HTR-8/SVneo (cell line): ENCODE measurements at places on chromosomes 7 and 10.

GRCh38 chr7:28520074-28521015 lies 108.0 kb downstream of the CREB5 start:
- no peak for DNase-seq

DNA sequence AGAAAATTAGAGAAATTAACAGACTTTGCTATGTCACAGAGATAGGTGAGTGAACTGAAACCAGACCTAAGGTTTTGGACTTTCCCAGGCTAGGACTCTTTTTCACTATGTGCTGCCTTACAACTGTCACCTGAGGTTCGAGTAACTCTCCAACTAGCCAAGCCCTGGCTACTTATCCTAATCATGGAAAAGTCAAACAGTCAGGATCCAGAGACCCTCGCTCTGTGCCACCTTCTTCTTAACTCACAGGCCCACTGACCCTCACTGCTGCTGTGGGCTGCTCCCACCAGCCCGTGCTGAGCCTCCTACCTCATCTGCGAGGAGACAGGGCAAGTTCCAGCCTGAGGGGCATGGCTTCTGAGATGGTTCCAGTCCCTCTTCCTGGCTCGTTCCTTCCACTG lies 211.4 kb upstream of the KLF14 start:
- no peak for DNase-seq

DNA sequence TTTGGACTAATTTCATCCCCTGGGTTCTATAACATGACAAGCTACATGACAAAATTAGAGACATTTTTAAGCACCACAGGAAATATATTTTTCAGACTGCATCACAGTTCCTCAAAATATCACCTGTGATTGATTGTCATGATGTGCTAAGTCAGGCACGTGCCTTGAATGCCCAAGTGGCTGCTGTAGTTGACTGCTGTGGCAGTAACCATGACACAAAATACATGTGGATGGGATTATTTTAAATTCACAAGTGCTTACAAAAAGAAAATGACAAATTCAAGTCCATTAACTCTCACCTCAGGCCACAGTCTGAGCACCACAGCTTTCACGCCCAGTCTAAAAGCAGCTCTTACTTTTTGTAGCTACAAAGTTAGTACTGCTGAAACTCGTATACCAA lies 45.5 kb downstream of the TNPO3 start:
- DNase-seq, result no peak

- peak; percentile 64 for DNase-seq
Observed at GRCh38 chr7:150876817-150877526, 24.7 kb downstream of the AOC1 start.

DNA sequence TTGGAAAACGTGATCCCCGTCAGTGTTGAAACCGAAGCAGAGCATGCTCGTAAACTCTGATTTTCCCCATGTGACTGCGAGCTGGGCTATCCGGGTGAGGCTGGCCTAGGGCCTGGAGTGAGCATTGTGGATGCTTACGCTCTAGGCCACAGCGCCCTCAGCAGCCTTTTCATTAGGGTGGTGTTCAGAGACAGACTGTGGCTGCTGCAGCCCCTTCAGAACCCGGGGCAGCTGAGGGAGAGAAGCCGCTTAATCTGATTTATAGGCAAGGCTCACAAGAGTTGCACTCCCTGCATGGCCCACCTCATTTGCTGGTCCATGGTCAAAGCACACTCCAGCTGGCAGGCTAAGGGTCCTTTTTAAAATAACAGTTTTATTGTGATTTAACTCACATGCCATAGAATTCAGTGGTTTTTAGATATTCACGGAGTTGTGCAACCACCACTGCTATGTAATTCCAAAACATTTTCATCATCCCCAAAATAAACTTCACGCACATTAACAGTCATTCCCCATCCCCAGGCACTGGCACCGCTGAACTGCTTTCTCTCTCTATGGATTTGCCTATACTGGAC lies 72.5 kb downstream of the SYPL1 start:
- no peak for DNase-seq
